Activated CD8-positive, alpha-beta T cell treated with anti-CD3 and anti-CD28 coated beads, Interleukin-2, amount 10 ng/mL, durations not matched to agents 7 days and 5 days (primary cell): ENCODE measurements at places on chromosomes 1 and 21.

DNA sequence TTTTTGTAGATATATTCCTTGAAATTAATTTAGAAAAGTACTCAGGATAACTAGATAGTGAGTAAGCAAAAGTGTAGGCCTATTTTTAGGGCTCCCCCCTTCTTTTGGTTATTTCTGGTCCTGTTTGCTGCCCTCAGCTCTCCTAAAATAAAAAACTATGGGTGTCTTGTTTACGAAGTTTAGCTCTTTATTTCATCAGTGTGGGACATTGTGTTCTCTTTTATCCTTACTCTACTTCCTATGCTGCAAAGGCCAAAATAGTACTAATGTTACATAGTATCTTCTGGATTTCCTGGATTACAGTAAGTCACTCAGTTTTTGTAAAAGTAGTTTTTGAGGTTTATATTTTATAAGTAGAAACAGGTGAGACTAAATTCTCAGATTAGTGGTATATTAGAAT is 15.4 kb downstream of the CEP350 start:
- H3K4me1 ChIP-seq: peaks cover 19% of the 10 kb centered on the region
- H3K4me3 ChIP-seq: no peak overlapping the region
- DNase-seq: no peak
- peaks cover 35% of the 10 kb centered on the region for H3K36me3 ChIP-seq

- no peak overlapping the region for H3K27ac ChIP-seq
- peaks cover 10% of the 10 kb centered on the region for H3K36me3 ChIP-seq
- no peak overlapping the region for H3K4me3 ChIP-seq
- no peak for DNase-seq
- H3K4me1 ChIP-seq: peaks cover 62% of the 10 kb centered on the region
Observed at GRCh38 chr1:92493139-92493538, 6.4 kb upstream of the GFI1 start.

DNA sequence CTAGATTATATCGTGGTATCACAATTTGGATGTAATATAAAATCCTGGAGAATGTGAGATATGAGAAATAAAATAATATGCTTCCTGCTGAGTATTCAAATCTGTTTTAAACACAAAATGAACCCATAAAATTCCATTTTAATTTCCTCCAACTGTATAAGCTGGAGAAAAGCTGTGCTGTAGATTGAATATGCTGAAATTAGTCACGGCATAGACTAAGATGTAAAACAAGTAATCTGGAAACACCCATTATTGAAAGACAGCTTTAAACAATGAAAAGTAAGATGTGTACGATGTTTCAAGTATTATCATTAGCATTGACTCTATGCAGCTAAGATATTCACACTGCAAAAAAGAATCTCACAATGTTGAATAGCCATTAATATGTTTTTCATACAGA is 403.4 kb upstream of the BRINP3 start:
- H3K27ac ChIP-seq: no peak overlapping the region
- no peak overlapping the region for H3K4me3 ChIP-seq
- no peaks in the 10 kb centered on the region for H3K36me3 ChIP-seq
- DNase-seq: no peak

DNA sequence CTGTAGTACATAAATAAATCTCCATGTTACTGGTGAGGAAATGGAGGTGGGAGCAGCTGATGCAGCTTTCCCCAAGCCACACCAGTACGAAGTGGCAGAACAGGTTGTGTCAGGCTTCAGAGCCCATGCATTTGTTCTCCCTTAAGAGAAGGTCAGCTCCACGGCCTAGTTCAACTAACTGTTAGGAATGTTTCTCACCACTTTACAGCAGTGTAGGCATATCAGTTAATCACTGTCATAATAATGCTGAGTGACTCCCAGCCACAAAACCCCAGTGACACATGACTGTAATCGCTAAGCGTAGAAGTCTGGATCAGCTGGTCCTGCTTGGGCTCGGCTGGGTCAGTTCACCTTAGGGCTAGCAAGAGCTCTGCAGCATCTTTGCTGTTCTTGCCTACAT is 90.4 kb downstream of the VPS26C start:
- no peak overlapping the region for H3K4me3 ChIP-seq
- H3K36me3 ChIP-seq: peaks cover 44% of the 10 kb centered on the region
- no peaks in the 10 kb centered on the region for H3K4me1 ChIP-seq
- DNase-seq: no peak

- no peaks in the 10 kb centered on the region for H3K4me1 ChIP-seq
- no peaks in the 10 kb centered on the region for H3K36me3 ChIP-seq
- peaks cover 18% of the 10 kb centered on the region for H3K27me3 ChIP-seq
Observed at GRCh38 chr1:158191299-158191698, 10.6 kb downstream of the CD1D start.

DNA sequence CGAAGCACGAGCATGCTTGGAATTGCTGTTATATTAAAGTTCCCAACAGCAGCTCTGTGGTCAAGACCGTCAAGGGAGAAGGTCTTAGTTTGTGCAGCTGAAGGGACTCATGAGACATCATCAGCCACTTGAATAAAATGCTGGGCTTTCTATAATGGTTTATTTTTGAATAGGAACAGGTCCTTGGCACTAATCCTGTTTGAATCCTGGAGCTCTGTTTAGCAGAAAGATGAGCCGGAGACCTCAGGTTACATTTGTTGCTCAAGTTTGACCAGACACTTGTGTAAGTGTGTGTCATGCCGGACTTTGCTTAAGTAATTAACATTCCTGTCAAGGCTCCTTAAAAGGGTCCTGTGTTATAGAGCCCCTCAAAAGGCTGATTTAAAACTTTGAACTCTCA is 186.5 kb downstream of the ROR1 start:
- H3K4me1 ChIP-seq: no peaks in the 10 kb centered on the region
- no peak for DNase-seq
- H3K4me3 ChIP-seq: no peak overlapping the region
- H3K27ac ChIP-seq: no peak overlapping the region

DNA sequence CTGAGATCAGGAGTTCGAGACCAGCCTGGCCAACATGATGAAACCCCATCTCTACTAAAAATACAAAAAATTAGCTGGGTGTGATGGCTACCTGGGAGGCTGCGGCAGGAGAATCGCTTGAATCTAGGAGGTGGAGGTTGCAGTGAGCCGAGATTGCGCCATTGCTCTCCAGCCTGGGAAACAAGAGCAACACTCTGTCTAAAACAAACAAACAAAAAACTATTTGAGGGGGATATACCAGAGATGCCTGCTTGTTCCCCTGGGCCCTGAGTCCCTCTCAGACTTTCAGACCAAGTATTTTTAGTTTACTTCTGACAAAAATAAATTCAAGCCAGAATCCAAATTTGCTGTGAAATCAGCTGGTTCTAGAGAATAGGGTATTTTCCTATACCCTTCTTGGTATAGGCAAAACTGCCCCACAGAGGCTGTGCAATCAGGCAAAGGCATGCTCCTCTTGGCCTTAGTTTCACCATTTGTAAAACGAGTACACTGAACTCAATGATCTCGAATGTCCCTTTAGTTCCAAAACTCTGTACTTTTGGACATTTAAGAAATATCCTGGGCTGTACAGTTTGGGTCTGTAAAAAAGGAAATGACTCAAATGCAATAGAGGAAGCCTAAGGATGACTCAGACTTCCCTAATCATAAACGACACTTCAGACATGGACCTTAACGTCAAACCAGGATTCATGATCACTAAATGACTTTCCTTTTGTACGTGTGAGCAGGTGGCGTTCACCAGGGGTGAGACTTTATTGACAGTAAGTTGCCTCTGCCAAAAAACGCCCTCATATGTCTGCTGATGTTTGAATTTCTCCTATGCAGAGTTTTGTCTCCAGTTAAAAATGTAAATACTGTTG is 16.1 kb downstream of the ENSA start:
- peaks cover 61% of the 10 kb centered on the region for H3K4me1 ChIP-seq
- no peaks in the 10 kb centered on the region for H3K27me3 ChIP-seq
- H3K27ac ChIP-seq: peak overlapping the region; percentile 83
- H3K4me3 ChIP-seq: peak overlapping the region; percentile 30

- no peaks in the 10 kb centered on the region for H3K36me3 ChIP-seq
- H3K27ac ChIP-seq: no peak overlapping the region
- no peak for DNase-seq
- no peaks in the 10 kb centered on the region for H3K4me1 ChIP-seq
- H3K27me3 ChIP-seq: no peaks in the 10 kb centered on the region
Observed at GRCh38 chr1:7043719-7044535, 258.7 kb downstream of the CAMTA1 start.

GRCh38 chr1:24921938-24922662 is 8.0 kb downstream of the RUNX3 start:
- peaks cover 95% of the 10 kb centered on the region for H3K4me1 ChIP-seq
- DNase-seq: no peak
- peak overlapping the region; percentile 83 for H3K27ac ChIP-seq

GRCh38 chr1:220950576-220950975 is 71.3 kb downstream of the HLX start:
- H3K4me3 ChIP-seq: no peak overlapping the region
- H3K36me3 ChIP-seq: no peaks in the 10 kb centered on the region
- no peaks in the 10 kb centered on the region for H3K27me3 ChIP-seq
- H3K4me1 ChIP-seq: no peaks in the 10 kb centered on the region
- H3K27ac ChIP-seq: no peak overlapping the region

DNA sequence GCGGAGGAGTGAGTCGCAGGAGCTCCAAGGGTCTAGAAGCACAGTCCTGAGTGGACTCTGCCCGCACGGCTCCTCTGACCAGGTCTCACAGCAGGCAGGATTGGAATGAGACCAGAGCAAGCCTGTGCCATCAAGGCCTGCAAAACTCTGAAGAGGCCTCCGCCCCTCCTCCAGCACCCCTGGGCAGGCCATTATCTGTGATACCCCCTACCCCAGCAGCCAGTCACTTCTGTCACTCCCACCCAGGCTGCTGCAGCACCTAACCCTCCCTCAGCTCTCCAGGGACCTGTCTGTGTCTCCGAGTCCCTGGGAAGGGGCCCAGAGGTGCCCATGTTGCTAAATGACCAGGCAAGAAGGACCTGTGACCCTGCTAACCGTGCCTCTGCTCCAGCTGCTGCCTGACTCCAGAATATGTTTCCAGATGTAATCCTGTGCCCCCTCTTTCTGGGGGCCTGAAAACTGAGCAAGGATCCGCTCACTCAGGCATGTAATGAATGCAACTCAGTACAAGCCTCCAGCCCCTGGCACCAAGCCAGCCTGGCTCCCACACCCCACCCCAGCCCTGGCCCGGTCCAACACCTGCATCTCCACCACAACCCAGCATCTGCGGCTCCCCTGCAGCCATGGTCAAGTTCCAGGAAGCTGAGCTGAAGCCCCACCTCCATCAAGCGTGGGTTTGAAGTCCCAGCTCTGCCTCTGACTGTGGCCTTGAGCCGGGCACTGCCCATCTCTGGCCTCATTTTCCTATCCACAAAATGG is 22.1 kb upstream of the COL16A1 start:
- no peak for DNase-seq
- H3K4me1 ChIP-seq: no peaks in the 10 kb centered on the region
- no peak overlapping the region for H3K27ac ChIP-seq
- no peak overlapping the region for H3K4me3 ChIP-seq
- peaks cover 3% of the 10 kb centered on the region for H3K27me3 ChIP-seq

- DNase-seq: no peak
- no peak overlapping the region for H3K27ac ChIP-seq
- H3K27me3 ChIP-seq: peaks cover 9% of the 10 kb centered on the region
- H3K4me3 ChIP-seq: no peak overlapping the region
- H3K4me1 ChIP-seq: no peaks in the 10 kb centered on the region
Observed at GRCh38 chr1:67793562-67793961, 39.7 kb downstream of the GNG12 start.

- no peaks in the 10 kb centered on the region for H3K27me3 ChIP-seq
- peaks cover 70% of the 10 kb centered on the region for H3K36me3 ChIP-seq
- no peak for DNase-seq
- H3K4me1 ChIP-seq: peaks cover 25% of the 10 kb centered on the region
Observed at GRCh38 chr1:116521186-116521585, 49.6 kb downstream of the CD58 start.

GRCh38 chr1:22077728-22078127 is 25.2 kb downstream of the CDC42 start:
- H3K4me3 ChIP-seq: no peak overlapping the region
- peaks cover 77% of the 10 kb centered on the region for H3K4me1 ChIP-seq
- peaks cover 75% of the 10 kb centered on the region for H3K36me3 ChIP-seq

DNA sequence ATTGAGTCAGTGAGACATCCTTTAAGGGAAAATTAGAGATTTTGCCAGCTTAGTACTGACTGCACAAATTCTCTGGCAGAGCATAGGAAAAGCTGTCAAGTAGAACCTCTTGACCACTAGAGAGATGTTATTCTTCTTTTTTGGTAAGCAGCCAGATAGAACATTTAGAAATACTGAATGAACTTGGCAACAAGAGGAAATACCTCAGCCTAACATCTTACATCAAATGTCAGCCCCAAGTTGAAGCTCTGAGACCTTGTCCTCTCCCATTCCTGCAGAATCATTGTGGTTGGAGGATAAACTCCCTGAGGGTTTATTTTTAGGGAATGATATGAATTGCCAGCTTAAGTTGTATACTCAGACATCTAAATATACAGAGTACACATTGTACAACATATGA is 53.5 kb downstream of the MIGA1 start:
- no peak overlapping the region for H3K27ac ChIP-seq
- peaks cover 19% of the 10 kb centered on the region for H3K36me3 ChIP-seq
- no peak overlapping the region for H3K4me3 ChIP-seq
- H3K27me3 ChIP-seq: no peaks in the 10 kb centered on the region
- peaks cover 3% of the 10 kb centered on the region for H3K4me1 ChIP-seq
- no peak for DNase-seq

GRCh38 chr1:245797592-245798348 is 643.0 kb downstream of the KIF26B start:
- no peak overlapping the region for H3K27ac ChIP-seq
- H3K27me3 ChIP-seq: no peaks in the 10 kb centered on the region

GRCh38 chr1:233865902-233866301 is 38.6 kb upstream of the SLC35F3 start:
- DNase-seq: no peak
- no peaks in the 10 kb centered on the region for H3K4me1 ChIP-seq
- H3K27me3 ChIP-seq: no peaks in the 10 kb centered on the region
- no peak overlapping the region for H3K4me3 ChIP-seq

- no peak for DNase-seq
- H3K4me3 ChIP-seq: peak overlapping the region; percentile 94
- H3K36me3 ChIP-seq: peaks cover 91% of the 10 kb centered on the region
- H3K4me1 ChIP-seq: peaks cover 78% of the 10 kb centered on the region
- H3K27ac ChIP-seq: peak overlapping the region; percentile 23
Observed at GRCh38 chr21:41429925-41430491, 4.0 kb downstream of the MX1 start.

GRCh38 chr1:47759936-47760629 is 237.1 kb downstream of the TRABD2B start:
- no peak for DNase-seq
- no peak overlapping the region for H3K27ac ChIP-seq
- H3K36me3 ChIP-seq: no peaks in the 10 kb centered on the region

GRCh38 chr1:202333861-202334260 is 7.9 kb downstream of the UBE2T start:
- no peak overlapping the region for H3K27ac ChIP-seq
- DNase-seq: no peak
- H3K27me3 ChIP-seq: no peaks in the 10 kb centered on the region
- H3K36me3 ChIP-seq: peaks cover 60% of the 10 kb centered on the region
- H3K4me3 ChIP-seq: no peak overlapping the region
